NCI-H1092 treated with DMSO at 0.1 percent for 48 hours (cell line): ENCODE measurements at places on chromosomes 3 and 15.

DNA sequence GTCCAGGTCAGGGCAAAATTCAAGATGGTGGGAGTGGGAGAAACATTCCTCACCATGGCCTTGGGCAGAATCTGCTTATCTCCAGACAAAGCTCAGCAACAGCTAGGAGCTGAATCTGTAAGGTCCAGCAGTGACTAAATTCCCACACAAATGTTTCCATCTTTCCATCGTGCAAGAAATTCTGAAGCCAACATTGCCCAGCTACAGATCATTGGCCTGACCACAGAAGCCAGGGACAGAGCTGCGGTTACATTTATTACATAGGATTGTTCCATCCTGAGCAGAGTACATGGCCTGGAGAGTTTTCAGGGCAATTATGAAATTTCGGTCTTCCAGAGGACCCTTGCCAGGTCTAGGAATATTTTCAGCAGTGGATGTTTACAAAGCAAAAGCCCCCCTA, 100.3 kb downstream of the LIPC start:
- DNase-seq = no peak

DNA sequence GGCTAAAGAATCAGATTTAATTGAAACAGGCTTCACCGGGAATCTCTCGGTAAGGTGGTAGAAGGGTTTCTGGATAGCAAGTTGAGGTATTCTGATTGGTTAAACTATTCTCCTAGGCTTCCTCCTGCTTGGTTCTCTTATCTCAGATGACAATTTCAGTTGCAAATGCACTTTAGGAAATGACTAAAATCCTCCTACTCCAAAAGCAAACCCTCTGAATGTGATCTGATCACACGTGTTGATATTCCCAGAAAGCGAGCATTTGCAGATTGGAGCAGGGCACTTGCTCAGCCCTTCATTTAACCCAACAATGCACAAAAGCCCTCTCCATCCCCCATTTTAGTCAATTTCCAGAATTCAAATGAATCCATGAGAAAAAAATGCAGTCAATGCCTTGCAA, 55.6 kb upstream of the ICE2 start:
- no peak for DNase-seq

DNA sequence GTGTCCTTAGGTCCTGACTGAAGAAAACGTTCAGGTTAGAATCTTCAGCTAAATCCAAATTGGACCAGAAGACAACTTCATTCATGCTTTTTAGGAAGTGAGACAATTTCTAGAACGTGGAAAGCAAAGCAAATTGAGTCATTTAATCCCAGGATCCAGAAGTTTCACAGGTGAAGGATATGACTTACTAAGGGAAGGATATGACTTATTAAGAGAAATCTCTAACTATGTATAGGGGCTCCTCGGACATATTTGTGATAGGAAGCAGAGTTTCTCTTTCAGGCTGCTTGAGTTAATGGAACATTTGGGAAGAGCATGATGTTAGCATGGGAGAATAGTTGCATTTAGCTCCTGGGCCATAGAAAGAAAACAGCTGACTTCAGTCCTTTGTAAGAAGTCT, 16.1 kb upstream of the PLOD2 start:
- DNase-seq = no peak

DNA sequence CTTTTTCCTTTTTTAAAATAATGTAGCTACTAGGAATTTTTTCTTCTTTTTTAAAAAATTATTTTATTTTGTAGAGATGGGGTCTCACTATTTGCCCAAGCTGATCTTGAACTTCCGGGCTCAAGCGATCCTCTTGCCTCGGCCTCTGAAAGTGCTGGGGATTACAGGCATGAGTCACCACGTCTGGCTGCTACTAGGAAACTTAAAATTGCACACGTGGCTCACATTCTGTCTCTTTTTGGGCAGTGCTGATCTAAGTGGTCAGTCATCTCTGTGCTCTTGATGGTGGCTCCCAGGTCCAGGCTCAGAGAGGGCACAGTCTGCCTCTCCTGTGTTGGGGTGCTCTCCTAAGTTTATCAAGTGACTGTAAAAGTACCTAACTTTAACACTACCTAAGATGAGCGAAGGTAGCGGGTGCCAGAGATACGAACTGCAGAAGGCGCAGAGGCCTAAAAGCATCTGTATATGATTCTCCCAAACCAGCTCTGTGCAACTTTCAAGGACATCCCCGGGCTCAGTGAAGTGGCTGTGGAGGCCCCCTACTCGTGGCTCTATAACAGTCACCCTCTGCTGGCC, 52.9 kb upstream of the SEC13 start:
- no peak for DNase-seq

- no peak for DNase-seq
Observed at GRCh38 chr3:177451864-177452830, 254.9 kb upstream of the TBL1XR1 start.

- DNase-seq = no peak
Observed at GRCh38 chr3:156271995-156272719, 151.8 kb downstream of the KCNAB1 start.

DNA sequence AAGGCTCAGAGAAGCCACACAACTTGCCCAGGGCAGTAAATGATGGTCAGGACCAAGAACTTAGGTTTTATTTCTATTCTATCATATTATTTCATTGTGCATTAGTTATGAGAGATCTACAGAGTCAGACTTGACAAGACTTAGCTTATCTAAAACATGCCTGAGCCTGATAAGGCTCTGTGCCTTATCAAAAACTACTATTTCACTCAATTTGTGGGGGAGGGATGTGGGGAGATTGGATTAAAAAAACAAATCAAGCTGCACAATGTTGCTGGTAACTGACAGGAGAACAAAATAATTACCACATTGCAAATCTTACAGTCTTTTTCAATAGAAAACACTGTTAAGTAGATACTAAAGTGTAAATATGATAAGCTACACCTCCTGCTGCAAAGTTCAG, 16.0 kb downstream of the HACD2 start:
- no peak for DNase-seq

- DNase-seq = peak; percentile 29
Observed at GRCh38 chr15:52208306-52208946, 17.2 kb upstream of the GNB5 start.

GRCh38 chr3:186743666-186744065, 26.5 kb downstream of the KNG1 start:
- DNase-seq = no peak

GRCh38 chr3:158110658-158111018, 749 bp downstream of the RSRC1 start:
- DNase-seq = no peak

DNA sequence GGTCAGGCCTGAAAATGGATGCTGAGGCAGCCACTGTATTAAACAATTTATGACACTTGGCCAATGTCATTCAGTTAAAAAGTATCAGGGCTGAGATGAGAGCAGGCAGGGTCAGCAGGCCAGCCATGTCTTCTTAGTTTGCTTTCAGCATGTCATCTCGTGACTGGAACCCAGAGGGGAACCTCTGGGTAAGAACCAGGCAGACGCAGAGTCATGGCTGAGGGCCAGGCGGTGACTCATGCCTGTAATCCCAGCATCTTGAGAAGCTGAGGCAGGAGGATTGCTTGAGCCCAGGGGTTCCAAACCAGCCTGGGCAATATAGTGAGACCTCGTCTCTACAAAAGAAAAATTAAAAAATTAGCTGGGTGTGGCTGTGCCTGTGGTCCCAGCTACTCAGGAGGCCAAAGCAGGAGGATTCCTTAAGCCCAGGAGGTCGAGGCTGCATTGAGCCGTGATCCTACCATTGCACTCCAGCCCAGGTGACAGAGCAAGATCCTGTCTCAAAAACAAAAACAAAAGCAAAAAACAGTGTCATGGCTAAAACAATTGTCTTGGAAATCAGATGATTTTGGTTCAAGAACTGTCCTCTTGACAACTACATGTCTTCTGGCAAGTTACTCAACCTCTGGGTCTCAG, 11.7 kb downstream of the BCL2L10 start:
- no peak for DNase-seq

- DNase-seq = peak; percentile 6
Observed at GRCh38 chr15:59691194-59691805, 2.2 kb upstream of the BNIP2 start.
